ENCODE measurements at places on chromosomes 3 and 15.
A peak's percentile ranks its signal among the peaks of the same experiment; 100 is the strongest.

- peak; percentile 48 for DNase-seq
Measured at GRCh38 chr3:182979674-182980191, 605 bp downstream of the DCUN1D1 start.

DNA sequence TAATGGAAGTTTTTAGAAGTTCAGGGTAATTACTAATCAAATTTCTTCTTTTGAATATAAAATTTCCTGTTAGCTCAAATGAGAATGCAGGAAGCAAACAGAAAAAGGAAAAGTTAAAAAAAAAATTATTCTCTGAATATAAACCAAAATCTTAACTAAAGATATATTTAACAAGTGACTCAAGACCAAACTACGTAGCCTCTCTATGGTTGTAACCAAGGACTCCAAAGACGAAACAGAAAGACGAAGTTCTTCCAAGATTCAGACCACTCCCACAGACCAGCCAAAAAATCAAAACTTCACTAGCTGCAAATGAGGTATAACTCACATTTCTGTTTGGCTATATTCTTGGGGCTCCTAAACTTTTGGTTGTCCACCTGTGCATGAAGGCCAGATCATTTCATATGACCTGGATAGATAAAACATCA, 846.5 kb upstream of the ALCAM start:
- no peak for DNase-seq

DNA sequence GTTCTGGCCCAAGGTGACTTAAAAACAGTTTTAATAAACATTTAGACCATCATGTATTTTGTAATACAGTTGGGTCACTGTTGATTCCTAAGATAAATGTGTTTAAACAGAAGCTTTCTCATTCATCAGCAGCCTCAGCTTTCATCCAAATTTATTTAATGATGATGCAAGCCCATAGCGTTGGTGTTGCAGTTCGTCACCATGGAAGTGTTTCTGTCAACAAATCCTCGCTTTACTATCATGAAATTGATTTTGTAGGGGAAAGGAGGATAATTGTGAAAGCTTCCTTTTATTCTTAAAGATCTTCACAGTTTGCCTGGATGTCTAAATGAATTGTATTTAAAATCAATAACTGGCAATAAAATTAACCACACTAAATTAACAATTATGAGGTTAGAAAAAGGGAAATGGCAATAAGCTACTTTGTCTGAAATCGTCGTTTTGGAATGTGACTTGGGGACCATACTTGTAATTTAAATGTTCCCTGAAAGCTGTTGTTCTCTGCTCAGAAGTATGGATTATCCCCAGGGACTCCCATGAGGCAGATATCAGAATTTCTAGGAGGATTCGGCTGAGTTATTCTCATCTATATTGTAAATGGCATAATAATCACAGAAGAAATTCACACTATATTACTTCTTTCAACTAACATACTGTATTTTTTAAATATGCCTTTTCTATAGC, 29.0 kb downstream of the CMSS1 start:
- no peak for DNase-seq

- no peak for DNase-seq
Measured at GRCh38 chr3:132628157-132628556, 31.1 kb downstream of the ACKR4 start.

DNA sequence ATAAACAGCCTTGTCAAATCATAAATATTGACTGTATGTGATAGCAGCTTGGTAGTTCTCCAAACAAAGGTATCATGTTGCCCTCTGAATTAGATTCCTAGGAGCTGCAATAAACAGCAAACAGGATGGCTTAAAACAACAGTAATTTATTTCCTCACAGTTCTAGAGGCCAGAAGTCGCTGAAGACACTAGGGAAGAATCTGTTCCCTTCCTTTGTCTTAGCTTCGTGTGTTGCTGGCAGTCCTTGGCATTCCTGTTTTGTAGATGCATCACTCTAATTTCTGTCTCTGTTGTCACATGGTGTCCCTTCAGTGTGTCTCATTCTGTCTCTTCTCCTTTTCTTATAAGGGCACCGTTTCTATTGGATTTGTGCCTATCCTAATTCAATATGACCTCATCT, 679.3 kb downstream of the OTOL1 start:
- DNase-seq: no peak

DNA sequence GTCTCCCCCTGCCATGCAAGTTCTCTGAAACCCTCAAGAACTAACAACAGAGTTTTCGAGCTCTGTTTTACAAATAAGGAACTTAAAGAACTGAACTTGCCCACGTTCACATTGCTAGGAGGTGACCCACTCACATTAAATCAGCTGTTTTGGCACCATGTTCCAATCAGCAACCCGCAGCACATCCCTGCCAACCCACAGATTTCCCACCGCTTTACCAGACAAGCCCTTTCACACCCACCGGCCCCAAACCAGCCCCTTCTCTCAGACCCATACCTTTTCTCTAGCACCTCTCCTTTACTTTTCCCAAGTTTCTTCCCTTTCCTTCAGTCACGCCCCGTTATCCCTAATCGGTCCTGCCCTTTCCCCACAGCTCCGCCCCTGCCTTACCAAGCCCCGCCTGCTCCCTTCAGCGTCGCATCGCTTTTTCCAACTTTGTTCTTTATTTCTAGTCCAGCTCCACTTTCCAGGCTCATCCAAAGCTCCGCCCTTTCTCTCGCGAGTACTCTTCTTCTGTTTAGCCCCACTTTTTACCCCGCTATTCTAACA, 804 bp upstream of the BRPF1 start:
- DNase-seq: no peak

- peak; percentile 59 for DNase-seq
Measured at GRCh38 chr3:129305592-129306091, 27.0 kb downstream of the HMCES start.

DNA sequence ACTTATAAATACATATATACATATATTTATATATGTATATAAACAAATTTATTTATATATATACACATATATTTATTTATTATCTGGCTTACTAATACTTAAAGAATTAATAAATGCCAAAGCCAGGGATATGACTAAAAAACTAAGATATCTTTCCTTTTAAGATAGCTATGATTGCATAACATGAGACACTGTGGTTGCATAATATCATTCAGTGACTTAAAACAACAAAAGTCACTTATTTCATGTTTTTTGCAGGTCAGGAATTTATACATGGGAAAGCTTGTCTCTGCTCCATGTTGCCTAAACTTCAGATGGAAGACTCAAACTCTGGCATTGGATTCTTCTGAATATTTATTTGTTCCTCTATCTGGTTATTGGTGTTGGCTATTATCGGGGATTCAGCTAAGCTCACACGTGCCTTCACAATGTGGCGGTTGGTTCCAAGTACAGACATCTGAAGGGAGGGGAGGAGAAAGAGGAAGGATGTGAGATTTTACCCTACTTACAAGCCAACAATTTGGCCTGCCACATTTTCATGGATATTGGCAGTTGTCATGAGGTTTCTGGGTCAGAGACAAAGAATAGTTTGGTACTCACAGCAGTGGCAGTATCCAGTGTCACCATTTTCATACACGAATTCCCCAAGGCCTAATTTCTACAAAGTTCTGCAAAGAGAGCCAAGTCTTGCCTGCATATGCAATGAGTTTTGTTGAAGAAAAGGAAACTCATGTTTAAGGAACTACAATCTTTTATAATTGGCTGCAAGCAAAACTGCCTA, 381.6 kb downstream of the EPHA3 start:
- no peak for DNase-seq

- no peak for DNase-seq
Measured at GRCh38 chr15:39381517-39381916, 199.4 kb upstream of the THBS1 start.

DNA sequence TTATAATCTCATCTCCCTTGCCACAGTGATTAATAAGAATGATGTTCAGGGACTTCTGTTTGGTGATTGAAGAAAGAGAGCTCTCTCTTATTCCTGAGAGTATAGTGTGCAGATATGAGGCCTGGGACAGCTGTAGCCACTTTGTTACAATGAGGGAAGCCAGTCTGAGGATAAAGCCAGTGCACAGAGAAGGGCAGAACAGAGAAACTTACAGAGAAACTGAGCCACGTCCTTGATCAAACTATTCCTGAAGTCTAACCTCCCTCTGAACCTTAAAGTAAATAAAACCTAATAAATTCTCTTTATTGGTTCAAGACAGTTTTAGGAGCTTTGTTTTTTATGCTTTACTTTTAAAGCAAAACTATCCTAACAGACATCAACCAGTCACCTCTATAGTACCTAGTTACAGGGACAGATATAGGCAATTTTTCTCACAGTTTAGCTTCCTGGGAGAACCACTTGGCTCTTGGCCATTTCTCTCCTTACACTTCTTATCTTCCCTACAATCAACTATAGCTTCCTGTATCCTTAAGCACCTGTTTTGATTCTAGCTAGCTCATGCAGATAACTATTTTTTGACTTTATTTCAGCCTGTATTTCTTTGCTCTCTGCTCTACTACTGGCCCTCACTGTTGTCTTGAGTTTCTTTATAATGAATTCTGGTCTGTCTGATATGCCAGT, 284.4 kb downstream of the SHQ1 start:
- DNase-seq: no peak

DNA sequence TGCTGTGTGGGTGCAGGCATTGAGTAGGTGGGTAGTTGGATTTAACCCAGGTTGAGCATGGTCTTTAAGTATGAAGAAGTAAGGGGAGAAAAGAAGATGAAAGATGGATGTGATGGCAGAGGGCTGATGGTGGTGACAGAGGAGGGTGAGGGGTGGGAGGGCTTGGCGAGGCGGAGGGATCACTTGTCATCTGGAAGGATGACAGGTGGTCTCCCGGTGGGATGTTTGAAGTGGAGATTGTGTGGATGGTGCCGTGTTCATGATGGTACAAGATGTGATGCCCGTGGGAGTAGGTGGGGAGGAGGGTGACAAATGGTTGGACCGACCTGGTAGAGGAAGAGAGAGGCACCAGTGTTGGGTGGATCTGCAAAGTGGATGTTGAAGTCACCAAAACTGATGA, 208.8 kb downstream of the RPLP1 start:
- no peak for DNase-seq

GRCh38 chr3:142889212-142890014, 530 bp upstream of the PCOLCE2 start:
- no peak for DNase-seq

DNA sequence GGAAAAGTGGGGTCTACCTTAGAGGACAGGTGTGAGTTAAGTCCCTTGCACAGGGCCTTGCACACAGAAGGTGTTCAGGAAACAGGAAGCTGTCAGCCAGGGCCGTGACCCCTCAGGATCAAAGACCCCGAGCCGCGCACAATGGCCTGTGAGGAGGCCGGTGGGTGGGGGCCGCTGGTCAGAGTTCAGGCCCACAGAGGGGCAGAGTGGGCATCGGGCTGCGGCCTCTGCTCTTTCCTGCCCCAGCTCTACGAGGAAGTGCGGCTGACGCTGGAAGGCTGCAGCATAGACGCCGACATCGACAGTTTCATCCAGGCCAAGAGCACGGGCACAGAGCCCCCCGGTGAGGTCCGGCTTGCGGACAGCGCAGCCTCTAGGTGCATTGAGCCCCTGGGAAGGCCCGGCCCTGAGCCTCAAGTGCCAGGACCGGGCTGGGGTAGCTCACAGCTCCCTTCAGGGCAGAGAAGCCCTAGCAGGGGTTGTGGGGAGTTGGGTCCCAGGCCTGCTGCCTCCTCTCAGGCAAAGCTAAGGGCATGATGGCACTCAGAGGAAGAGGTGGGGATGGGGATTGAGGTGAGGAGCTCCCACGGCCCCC, 37.2 kb downstream of the PSTPIP1 start:
- no peak for DNase-seq

GRCh38 chr3:195762249-195762585, 41.4 kb downstream of the MUC20 start:
- no peak for DNase-seq
